Activated CD4-positive, alpha-beta T cell treated with anti-CD3 and anti-CD28 coated beads, Interleukin-2, amount 10 ng/mL, durations not matched to agents 24 days and 14 days (primary cell): ENCODE measurements at places on chromosomes 11 and 22. TPM values are rescaled to one million over a fixed set of nuclear protein-coding genes. Genes with fewer than 3 reads are reported as not detected.
A peak's percentile ranks its signal among the peaks of the same experiment; 100 is the strongest.

Gene C11orf91
- total RNA-seq, result 0.51 TPM in 1 of 2 replicates, not detected in the other

Gene UBQLNL
- total RNA-seq, result not detected in 2 replicates

Gene APOL6
- 21.5 and 22.4 TPM in 2 replicates for total RNA-seq

Gene ISX
- not detected in 2 replicates for total RNA-seq

Gene MRGPRF
- not detected in 2 replicates for total RNA-seq

Gene GCAT
- 27.7 and 28.9 TPM in 2 replicates for total RNA-seq

Gene TYR
- total RNA-seq, result not detected in 2 replicates

- no peak overlapping the region for H3K27ac ChIP-seq
- H3K4me3 ChIP-seq, result no peak overlapping the region
- no peak for DNase-seq
- H3K27me3 ChIP-seq, result no peaks in the 10 kb centered on the region
- no peaks in the 10 kb centered on the region for H3K36me3 ChIP-seq
Measured at GRCh38 chr11:94826415-94826814, 58.3 kb downstream of the AMOTL1 start.

DNA sequence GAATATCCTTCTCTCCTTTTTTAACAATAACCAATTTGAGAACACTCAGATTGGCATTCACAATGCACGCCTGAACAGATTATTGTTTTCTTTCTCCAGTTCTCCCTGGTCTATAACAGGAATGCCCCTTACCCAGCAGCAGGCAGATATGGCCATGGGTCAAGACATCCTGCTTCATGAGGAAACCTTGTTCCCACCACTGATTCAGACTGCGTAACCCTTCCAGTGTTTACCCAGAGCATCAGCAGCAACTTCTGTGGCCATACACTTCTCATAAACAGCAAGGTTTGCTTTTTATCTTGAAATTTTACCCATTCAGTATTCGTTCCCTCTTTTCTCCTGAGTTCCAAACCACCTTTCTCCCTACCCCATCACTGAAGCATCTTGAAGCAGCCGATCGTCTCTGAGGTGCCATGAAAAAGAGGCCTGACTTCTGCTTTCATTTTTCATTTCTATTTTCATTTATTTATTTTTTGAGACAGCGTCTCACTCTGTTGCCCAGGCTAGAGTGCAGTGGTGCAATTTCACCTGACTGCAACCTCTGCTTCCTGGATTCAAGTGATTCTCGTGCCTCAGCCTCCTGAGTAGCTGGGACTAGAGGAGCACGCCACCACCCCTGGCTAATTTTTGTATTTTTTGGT, 9.6 kb downstream of the PTS start:
- H3K36me3 ChIP-seq, result peaks cover 41% of the 10 kb centered on the region
- no peaks in the 10 kb centered on the region for H3K4me1 ChIP-seq
- no peak overlapping the region for H3K4me3 ChIP-seq

DNA sequence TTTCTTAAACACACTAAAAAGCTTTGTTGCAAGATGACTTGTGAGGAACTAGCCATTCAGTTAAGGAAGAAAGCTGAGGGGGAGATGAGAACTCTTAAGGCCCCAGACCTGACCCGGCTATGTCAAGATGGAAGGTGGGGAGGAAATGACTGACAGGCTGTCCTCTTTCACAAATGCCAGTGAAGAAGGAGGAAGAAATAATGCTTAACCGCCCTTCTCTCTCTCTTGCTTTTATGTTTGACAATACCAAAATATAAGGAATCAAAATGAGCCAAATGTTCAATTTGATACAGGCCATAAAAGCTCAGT, 87.4 kb downstream of the AMBRA1 start:
- H3K4me1 ChIP-seq, result peaks cover 21% of the 10 kb centered on the region
- H3K4me3 ChIP-seq, result no peak overlapping the region
- peaks cover 33% of the 10 kb centered on the region for H3K36me3 ChIP-seq
- H3K27me3 ChIP-seq, result no peaks in the 10 kb centered on the region
- peak overlapping the region; percentile 75 for H3K27ac ChIP-seq

DNA sequence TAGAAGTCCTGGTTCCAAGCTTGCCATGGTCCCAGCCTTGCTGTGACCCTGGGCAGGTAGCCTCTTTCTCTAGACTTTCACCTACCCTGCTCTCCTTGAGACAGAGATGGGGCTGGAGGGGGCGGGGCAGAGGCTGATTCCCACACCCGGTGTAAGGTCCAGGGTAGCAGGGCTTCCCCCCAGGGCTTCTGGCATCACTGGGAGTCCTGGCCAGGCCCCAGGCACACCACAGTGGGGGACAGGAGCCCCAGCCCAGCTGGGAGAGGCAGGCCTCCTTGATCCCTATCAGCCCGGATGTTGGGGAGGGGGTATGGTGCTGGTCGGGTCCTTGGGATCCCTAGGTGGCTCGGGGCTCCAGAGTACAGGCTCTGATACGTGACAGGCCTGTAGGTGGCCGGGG, 1.7 kb upstream of the NUDT8 start:
- H3K27me3 ChIP-seq, result no peaks in the 10 kb centered on the region
- peaks cover 10% of the 10 kb centered on the region for H3K4me1 ChIP-seq
- H3K36me3 ChIP-seq, result no peaks in the 10 kb centered on the region
- DNase-seq, result no peak
- peak overlapping the region; percentile 86 for H3K4me3 ChIP-seq

DNA sequence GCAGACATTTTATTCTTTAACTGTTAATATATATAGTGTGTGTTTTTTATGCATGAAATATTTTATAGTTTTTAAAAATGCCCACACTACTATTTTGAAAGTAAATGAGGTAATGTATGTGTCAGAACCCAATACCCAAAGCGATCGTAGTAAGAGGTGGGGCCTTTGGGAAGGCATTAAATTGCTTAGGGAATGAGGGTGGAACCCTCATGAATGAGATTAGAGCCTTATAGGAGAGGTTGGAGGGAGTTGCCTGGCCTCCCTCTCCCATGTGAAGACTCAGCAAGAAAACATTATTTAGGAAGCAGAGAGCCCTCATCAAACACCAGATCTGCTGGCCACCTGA, 11.1 kb downstream of the KLHL35 start:
- H3K27me3 ChIP-seq, result no peaks in the 10 kb centered on the region
- no peak overlapping the region for H3K27ac ChIP-seq
- peaks cover 7% of the 10 kb centered on the region for H3K36me3 ChIP-seq
- no peak for DNase-seq
- no peak overlapping the region for H3K4me3 ChIP-seq

DNA sequence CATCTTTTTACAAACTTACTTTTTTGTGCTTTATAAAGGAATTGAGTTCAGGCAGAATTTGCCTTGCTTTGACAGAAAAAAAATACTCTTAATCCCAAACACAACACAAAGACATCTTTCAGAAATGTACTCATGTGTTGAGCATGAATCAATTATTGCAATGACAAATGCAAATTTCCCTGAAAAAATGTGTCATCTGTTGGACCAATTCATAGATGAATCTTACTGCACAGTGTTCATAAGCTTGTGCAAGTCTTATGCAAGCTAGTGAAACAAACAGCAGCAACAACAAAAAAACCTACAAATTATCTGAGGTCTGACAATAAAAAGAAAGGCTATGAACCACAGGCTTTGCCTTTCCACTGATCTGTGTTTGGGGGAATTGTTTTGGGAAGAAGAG, 42.3 kb upstream of the HTATIP2 start:
- no peak for DNase-seq
- no peak overlapping the region for H3K27ac ChIP-seq
- H3K36me3 ChIP-seq, result no peaks in the 10 kb centered on the region
- H3K4me1 ChIP-seq, result no peaks in the 10 kb centered on the region
- no peak overlapping the region for H3K4me3 ChIP-seq
- peaks cover 3% of the 10 kb centered on the region for H3K27me3 ChIP-seq

- no peaks in the 10 kb centered on the region for H3K27me3 ChIP-seq
- DNase-seq, result no peak
- no peaks in the 10 kb centered on the region for H3K36me3 ChIP-seq
- no peak overlapping the region for H3K4me3 ChIP-seq
- H3K4me1 ChIP-seq, result no peaks in the 10 kb centered on the region
Measured at GRCh38 chr11:116375221-116375620, 397.6 kb downstream of the BUD13 start.

- H3K36me3 ChIP-seq, result no peaks in the 10 kb centered on the region
- no peak overlapping the region for H3K4me3 ChIP-seq
- DNase-seq, result no peak
- no peak overlapping the region for H3K27ac ChIP-seq
Measured at GRCh38 chr22:39638958-39639357, 68.4 kb downstream of the CACNA1I start.

GRCh38 chr11:125223901-125224361, 59.4 kb downstream of the PKNOX2 start:
- no peak overlapping the region for H3K4me3 ChIP-seq
- peaks cover 4% of the 10 kb centered on the region for H3K27me3 ChIP-seq
- H3K36me3 ChIP-seq, result no peaks in the 10 kb centered on the region

DNA sequence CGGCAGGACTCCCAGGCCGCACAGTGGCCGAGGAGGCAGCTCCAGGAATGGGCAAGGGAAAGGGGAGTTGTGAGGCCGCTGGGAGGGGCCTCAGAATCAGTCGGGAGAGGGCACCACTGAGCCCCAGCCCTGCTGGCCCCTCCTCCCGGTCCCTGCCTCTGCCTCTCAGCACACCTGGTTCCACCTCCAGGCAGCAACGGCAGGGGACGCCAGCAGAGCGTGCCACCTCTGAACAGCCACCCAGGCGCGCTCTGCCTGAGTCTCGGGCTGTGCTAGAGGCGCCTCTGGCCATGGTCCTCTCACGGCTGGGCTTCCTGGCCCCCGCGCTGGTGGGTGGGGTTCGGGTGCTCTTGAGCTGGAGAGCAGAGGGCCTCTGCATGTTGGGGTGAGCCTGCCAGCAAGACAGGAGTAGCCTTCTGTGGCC, 33.0 kb downstream of the MOB2 start:
- peak; percentile 82 for DNase-seq
- H3K4me3 ChIP-seq, result no peak overlapping the region
- H3K27ac ChIP-seq, result no peak overlapping the region

DNA sequence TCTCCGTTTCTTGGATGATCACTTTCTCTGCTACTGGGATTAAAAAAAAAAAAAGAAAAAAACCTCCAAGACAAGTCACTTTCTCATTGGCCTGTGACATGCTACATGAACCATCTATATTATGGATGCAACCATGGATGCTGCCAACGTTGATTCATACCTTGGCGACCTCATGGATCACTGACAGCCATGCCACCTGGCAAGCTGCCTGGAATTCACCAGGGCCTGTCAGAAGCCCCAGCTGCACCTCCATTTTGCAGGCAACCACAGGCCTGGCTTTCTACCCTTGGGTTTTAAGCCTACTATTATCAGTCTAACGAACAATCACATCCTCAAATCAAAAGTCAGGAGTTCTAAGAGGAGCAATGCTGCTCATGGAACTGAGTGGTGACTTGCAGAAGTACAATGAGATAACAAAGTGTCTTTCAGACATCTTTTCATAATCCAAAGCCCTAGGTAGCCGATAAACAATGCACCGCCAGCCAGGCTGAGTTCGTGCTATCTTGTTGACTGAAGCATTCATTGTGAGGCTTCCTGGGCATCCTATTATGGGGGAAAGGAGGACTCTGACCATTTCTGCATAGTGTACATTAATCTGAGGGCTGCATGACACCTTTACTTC, 48.0 kb upstream of the CADM1 start:
- no peak overlapping the region for H3K27ac ChIP-seq
- H3K36me3 ChIP-seq, result no peaks in the 10 kb centered on the region
- no peaks in the 10 kb centered on the region for H3K4me1 ChIP-seq
- no peak overlapping the region for H3K4me3 ChIP-seq
- DNase-seq, result no peak
- no peaks in the 10 kb centered on the region for H3K27me3 ChIP-seq

GRCh38 chr11:76376746-76377558, 4.0 kb downstream of the THAP12 start:
- H3K4me1 ChIP-seq, result peaks cover 46% of the 10 kb centered on the region
- no peaks in the 10 kb centered on the region for H3K27me3 ChIP-seq
- H3K27ac ChIP-seq, result no peak overlapping the region
- peaks cover 12% of the 10 kb centered on the region for H3K36me3 ChIP-seq
- DNase-seq, result peak; percentile 45
- H3K4me3 ChIP-seq, result no peak overlapping the region

GRCh38 chr22:19197997-19198865, 19.7 kb upstream of the SLC25A1 start:
- H3K4me1 ChIP-seq, result peaks cover 9% of the 10 kb centered on the region
- DNase-seq, result no peak
- no peaks in the 10 kb centered on the region for H3K36me3 ChIP-seq
- no peak overlapping the region for H3K4me3 ChIP-seq
- no peak overlapping the region for H3K27ac ChIP-seq

DNA sequence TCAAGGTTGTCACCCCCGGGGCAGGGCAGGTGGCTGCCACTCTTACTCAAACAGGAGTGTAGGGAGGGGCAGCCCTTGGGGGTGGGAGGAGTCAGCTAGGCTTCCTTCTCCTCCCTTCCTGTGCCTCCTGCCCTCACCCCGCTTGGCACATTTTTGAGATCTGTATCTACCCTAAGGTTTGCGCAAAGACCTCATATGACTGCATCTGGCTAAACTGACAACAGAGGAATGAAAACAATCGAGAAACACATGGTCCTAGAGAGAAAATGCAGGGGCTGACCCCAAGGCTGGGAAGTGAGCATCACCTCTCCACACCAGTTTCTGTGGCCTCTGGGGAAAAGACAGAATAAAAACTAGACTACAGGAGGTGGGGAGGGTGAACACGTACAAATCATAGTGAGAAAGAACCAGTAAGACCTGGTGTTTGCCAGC, 28.1 kb downstream of the IGSF9B start:
- H3K4me1 ChIP-seq, result peaks cover 35% of the 10 kb centered on the region
- H3K27me3 ChIP-seq, result no peaks in the 10 kb centered on the region
- H3K36me3 ChIP-seq, result peaks cover 54% of the 10 kb centered on the region
- H3K4me3 ChIP-seq, result peak overlapping the region; percentile 89
- DNase-seq, result peak; percentile 90
- peak overlapping the region; percentile 97 for H3K27ac ChIP-seq

GRCh38 chr11:112485280-112485679, 224.6 kb upstream of the PLET1 start:
- no peak overlapping the region for H3K4me3 ChIP-seq
- H3K27ac ChIP-seq, result no peak overlapping the region
- H3K36me3 ChIP-seq, result no peaks in the 10 kb centered on the region
- peaks cover 4% of the 10 kb centered on the region for H3K27me3 ChIP-seq

GRCh38 chr11:132119573-132119972, 749.2 kb downstream of the NTM start:
- no peaks in the 10 kb centered on the region for H3K27me3 ChIP-seq
- H3K27ac ChIP-seq, result no peak overlapping the region
- H3K4me3 ChIP-seq, result no peak overlapping the region
- no peaks in the 10 kb centered on the region for H3K36me3 ChIP-seq

DNA sequence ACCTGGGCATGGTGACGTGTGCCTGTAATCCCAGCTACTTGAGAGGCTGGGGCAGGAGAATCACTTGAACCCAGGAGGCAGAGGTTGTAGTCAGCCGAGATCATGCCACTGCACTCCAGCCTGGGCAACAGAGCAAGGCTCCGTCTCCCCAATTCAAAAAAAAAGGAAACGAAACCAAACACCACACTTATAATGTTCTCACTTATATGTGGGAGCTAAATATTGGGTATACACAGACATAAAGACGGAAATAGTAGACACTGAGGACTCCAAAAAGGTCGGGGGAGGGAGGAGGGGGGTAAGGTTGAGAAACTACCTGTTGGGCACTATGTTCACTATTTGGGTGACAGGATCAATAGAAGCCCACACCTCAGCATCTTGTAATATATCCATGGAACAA, 94.3 kb downstream of the GAB2 start:
- H3K27ac ChIP-seq, result no peak overlapping the region
- H3K36me3 ChIP-seq, result peaks cover 18% of the 10 kb centered on the region
- H3K4me1 ChIP-seq, result peaks cover 70% of the 10 kb centered on the region
- DNase-seq, result no peak
- H3K4me3 ChIP-seq, result no peak overlapping the region
- H3K27me3 ChIP-seq, result no peaks in the 10 kb centered on the region

GRCh38 chr11:65416341-65416824, 6.2 kb upstream of the NEAT1 start:
- DNase-seq, result peak; percentile 98
- H3K36me3 ChIP-seq, result peaks cover 16% of the 10 kb centered on the region
- peak overlapping the region; percentile 100 for H3K4me3 ChIP-seq
- H3K4me1 ChIP-seq, result peaks cover 46% of the 10 kb centered on the region
